ENCODE measurements at places on chromosomes 2 and 18.

GRCh38 chr2:11876889-11877288, 130.5 kb downstream of the LPIN1 start:
- no peak for DNase-seq

DNA sequence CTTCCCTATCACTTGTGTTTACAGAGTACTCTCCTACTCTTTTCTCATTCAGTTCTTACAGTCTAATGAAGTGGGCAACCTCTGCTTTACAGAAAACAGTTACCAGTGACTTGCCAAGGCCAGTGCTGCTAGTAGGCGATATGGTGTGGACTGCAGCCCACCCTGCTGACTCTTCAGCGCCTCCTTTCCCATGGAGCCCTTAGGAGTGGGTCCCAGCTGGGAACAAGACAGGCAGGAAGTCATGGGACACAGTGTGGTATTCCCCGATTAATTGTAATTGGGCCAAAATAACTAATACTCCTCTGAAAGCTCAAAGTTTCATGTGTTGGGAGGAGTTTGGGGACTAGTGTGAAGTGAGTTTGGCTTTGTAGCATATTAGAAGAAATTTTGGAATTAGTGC, 120.1 kb upstream of the EML6 start:
- DNase-seq: no peak

DNA sequence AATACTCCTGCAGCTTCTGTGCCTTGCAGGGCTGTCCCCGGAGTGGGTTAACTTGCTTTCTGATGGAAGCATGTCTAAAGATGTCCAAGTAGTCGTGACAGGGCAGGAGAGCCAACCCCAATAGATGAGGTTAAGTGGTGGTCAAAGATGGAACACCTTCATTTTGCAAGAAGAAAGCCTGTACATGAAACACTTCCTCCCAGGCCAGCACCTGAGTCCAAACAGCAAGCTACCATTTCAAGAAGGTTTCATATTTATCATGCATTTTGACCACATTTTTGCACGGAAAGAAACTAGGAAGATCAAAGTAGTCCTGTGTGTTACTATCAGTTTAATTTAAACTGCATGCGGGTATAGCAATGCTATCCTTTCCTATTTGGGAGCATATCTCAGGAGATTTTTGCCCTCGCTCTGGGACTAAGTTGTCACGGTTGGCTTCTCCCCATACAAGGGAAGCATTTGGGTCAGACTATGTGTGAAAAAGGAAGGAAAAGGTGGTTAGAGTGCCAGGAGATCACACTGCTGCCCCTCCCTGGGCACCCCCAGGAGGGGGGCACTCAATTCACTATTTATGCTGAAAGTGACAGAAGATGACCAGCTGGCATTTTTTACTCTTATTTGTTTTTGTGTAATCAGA, 187.6 kb downstream of the ZNF521 start:
- no peak for DNase-seq

DNA sequence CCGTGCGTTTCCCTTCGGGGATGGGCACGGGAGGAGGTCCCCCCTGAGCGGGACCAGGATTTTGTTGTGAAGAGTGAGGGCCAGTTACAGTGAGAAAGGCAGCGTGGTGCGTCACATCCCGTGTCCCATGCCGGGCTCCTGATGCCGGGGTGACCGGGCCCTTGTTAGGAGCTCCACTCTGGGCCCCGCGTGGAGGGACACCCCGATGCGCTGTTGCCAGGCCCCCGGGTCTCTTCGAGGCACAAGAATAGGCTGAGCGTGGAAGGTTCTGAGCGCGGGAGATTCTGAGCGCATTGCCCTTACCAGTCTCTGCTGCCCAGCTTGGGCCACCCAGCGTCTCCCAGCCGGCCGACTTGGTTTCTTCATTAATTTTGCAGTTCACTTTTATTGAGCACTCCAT, 17.6 kb downstream of the CTDP1 start:
- DNase-seq: no peak

DNA sequence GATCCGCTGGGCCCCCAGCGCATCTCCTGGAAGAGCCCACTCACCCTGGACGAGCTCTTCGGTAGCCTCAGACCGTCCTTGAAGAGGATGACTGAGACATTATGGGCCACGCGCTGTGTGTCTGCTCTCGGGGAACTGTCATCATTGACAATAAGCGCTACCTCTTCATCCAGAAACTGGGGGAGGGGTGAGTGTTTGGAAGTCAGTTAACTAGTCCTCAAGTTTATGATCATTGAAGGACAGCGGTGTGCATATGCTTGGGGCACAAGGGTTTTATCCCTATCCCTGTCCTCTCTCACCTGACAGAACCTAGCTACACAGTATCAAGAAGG, 586 bp downstream of the STK16 start:
- DNase-seq: no peak

DNA sequence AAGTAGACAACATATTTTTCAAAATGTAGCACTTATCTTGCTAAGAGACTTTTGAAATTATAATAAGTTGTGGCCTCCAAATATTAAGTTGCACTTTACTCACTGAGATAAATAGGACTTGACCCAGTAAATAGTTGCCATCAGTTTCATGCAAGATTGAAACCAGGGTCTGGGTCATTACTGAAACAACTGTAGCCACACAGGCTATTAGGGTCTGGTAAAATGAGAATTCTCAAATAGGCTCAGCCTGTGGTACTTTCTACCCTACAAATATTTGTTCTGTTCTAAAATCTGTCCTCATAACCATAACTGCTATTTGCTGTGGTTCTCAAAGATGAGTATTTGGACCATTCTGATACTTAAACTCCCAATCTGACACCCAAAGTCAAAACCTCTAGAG, 115.4 kb upstream of the STK17B start:
- DNase-seq: no peak

DNA sequence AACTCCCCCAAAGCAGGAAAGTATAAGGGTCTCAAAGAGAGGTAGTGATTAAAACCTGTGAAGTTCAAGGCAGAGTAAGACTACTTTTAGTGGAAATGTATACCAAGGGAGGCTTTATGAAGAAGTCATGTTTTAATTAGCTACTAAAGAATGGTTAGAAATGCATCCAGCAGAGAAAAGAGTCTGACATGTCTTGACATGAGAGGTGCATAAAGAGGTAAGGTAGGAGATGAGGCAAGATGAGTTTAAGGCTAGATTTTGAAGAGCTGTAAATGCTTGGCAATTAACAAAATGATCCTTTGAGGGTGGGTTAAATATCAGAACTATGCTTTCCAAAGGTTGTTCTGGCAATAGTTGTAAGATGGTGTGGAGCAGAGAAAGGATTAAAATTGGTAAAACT, 88.7 kb upstream of the WDSUB1 start:
- no peak for DNase-seq
